Parietal lobe (tissue), 2 donors: ENCODE measurements at places on chromosomes 3 and 15. TPM values are rescaled to one million over a fixed set of nuclear protein-coding genes. Genes with fewer than 3 reads are reported as not detected.

Gene ZNF445
- total RNA-seq: 49.8 TPM

Gene KY
- total RNA-seq: 0.94 TPM

Gene INSYN1
- total RNA-seq: 28.5 TPM

Gene VGLL3
- total RNA-seq: 0.94 TPM

Gene IL17RB
- 2.2 TPM for total RNA-seq

Gene CCDC71
- 24.7 TPM for total RNA-seq

Gene GOLGA8H
- total RNA-seq: 1.3 TPM

Gene GPR149
- total RNA-seq: 1.9 TPM

Gene GOLGA8J
- total RNA-seq: not detected

Gene ARHGAP31
- 6.9 TPM for total RNA-seq

Gene ZPLD1
- total RNA-seq: not detected

Gene PP2D1
- not detected for total RNA-seq
